NCI-H187 treated with DMSO at 0.1 percent for 48 hours (cell line): ENCODE measurements at places on chromosomes 13 and 19.

DNA sequence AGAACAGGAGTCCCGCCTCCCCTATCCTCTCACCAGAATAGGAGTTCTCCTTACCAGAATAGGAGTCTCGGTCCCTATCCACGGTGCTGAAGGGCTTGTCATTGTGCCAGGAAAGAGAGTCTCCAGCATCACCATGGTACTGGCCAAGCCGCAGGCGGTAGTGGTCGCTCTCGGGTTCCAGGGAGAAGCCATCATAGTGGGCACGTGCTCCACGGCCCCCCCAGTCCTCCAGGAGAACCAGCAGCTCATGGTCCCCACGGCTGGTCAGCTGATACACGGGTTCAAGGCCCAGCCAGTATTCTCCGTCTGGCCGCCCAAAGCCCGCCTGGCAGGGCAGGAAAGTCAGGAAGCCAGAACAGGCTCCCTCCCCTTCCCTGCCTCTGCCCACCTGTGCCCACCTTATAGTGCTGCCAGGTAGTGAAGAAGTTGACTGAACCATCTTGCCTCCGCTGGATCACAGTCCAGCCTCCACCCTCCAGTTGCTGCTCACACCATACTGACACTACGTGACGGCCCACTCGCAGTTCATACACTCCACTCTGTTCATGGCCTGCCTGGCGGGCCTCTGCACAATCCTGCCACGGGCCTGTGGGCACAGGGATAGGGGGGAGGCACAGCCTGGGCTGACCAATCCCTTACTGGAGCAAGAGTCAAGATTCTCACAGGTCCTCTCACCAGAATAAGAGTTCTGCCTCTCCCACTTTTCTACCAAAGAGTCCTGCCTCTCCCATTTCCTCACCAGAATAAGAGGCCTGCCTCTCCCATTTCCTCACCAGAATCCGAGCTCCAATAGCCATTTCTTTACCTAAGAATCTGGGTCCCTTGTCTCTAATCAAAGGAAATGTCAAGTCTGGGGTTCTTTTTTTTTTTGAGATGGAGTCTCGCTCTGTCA is 7.4 kb downstream of the SHFL start:
- no peak for DNase-seq

GRCh38 chr13:44237276-44237767 is 136.3 kb upstream of the SERP2 start:
- no peak for DNase-seq

DNA sequence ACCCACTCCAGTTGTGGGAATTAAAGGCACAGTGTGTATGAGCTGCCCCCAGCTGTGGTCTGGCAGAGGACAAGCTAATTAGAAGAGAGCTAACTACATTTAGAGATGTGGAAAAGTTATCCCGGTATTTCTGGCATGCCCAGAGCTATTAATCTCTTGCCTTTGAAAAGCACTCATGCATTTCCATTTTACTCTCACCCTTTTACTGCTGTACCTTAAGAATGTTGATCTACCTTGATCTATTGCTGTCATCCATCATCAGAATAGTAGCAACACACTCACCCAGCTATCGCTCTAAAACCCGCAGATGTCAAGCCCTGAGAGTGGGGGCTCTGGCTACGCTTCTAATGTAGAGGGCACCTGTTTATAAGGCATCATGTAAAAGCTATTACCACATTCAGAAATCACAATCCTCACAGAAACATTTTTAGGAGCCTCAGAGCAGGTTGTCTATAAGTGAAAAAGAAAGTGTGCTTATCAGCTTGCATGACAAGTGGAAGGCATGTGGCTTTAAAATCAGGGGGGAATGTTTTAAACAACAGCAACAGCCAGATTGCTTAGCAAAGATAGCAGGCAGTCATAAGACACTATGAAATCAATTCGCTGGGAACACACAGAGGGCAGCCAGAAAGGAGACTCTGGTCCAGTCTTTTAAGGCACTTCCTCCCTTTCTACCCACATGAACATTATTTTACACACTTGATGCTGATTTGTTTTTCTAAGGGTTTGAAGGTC is 224.2 kb upstream of the IRS2 start:
- DNase-seq, result peak; percentile 98

DNA sequence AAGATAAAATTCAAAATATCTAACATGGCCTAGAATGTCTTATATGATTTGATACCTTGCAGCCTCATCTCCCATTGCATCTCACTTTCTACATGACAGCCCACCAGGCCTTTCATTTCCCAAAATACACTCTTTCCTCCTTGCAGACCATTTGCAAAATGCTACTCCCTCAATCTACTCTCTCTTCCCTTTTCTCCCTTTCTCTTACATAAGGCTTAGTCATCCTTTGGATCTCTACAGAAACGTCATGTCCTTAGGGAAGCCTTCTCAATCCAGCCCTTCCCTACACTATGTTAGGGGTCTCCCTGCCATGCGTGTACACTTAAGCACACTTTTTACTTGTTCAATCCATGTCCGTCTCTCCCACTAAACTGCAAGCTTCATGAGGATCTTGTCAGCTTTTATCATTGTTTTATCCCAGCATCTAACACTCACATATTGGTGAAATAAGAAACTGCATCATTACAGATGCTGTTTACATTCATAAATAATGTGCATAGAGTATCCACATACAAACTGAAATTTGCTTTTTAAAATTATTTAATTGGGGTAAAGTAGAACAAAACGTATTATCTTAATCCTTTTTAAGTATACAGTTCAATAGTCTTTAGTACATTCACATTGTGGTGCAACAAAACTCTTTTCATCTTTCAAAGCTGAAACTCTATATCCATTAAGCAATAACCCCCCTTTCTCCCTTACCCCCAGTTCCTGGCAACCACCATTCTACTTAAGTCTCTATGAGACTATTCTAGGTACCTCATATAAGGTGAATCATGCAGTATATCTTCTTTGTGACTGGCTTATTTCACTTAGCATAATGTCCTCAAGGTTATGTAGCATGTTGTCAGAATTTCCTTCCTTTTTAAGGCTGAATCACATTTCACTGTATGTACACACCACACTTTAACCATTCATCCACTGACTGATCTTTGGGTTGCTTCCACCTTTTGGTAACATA is 11.5 kb upstream of the WBP4 start:
- no peak for DNase-seq

GRCh38 chr19:7582446-7582845 is 13.2 kb upstream of the CAMSAP3 start:
- no peak for DNase-seq

GRCh38 chr13:95276037-95276505 is 25.2 kb downstream of the ABCC4 start:
- DNase-seq, result no peak
